ENCODE measurements at places on chromosomes 2 and 18.

GRCh38 chr2:232464544-232464885 is 8.6 kb downstream of the ALPI start:
- DNase-seq, result no peak

- no peak for DNase-seq
Observed at GRCh38 chr2:136916131-136916530, 150.8 kb downstream of the THSD7B start.

DNA sequence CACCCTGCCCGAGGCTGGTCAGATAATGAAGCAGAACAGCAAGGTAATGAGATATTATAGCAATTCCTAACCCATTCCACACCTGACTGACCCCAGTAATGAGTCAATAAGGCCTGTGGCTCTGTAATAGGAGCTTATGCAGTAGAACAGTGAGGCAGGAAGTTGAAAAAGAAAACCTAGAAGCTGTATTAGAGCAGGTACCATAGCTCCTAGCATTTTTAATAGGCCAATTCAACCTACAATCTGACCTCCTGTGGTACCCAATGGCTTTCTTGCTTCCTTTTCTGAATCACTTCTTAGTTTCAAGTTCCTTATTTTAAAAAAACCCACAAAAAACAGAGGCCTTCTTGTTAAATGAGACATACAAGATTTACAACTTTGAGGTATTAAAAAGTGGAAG is 43.6 kb upstream of the MAP2 start:
- no peak for DNase-seq

DNA sequence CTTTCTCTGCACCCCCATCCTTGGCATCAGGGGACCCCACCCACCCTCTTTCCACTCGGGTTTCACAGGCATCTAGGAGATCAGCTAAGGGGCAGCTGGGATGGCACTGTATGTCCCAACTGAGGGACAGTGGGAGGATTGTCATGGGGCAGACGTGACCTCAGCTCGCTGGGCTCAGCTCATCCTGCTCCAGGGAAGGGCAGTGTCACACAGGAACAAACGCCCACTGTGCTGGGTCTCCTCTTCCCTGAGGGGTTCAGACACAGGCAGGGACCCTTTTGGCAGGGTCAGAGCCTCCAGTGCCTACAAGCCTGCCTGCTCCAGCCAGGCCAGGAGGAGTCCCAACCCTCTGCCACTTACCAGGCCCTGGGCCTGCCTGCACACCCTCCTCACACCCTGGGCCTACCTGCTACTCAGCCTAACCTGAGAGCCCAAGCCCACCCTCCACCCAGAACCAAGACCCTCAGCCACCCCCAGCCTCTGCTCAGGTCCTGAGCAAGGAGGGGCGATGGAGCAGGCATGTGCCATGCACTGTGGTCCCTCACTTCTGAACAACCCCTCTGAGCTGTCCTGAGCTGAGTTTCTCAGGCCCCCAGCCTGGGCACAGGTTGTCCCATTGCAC is 68.2 kb downstream of the HS1BP3 start:
- DNase-seq, result no peak

- no peak for DNase-seq
Observed at GRCh38 chr2:107111623-107112022, 225.7 kb upstream of the ST6GAL2 start.

DNA sequence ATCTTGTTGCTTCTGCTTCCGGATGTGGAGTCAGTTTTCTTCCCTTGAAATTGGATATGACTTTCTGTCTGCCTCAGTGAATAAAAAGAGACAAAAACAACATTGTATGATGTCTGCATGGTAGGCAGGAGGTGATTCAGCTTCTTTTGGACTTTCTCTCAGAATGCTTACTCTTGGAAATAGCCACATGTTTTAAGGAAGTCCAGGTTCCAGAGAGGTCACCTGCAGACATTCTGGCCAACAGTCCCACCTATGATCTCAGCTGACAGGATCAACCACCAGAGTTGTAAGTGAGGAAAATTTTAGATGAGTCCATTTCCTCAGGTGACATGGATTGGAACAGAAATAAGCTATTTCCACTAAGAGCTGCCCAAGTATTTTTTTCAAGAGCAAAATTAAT is 508.7 kb upstream of the FAM98A start:
- DNase-seq, result no peak

DNA sequence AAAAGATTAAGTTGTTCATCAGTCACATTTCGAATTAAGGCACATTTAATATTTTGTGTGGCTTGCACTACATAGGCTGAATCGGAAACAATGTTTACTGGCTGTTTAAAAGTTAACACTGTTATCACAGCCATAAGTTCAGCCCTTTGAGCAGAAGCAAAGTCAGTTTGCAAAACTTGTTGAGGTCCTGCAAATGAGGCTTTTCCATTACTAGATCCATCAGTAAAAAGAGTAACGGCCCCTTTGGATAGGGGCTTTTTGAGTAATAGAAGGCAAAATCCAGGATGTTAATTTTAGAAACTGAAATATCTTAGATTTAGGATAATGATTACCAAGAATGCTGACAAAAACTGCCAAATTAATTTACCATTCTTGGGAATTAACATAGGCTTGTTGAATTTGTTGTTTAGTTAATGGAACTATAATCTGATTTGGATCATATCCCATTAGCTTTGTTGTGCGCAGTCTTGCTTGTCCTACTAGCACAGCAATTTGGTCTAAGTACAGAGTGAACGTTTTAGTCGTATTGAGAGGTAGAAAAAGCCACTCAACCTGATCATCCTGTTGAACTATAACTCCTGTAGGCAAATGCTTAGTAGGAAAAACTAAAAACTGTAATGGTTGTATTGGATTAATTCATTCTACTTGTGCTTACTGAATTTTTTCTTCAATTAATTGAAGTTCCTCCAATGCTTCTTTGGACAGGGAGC is 13.9 kb upstream of the SUCLG1 start:
- no peak for DNase-seq

DNA sequence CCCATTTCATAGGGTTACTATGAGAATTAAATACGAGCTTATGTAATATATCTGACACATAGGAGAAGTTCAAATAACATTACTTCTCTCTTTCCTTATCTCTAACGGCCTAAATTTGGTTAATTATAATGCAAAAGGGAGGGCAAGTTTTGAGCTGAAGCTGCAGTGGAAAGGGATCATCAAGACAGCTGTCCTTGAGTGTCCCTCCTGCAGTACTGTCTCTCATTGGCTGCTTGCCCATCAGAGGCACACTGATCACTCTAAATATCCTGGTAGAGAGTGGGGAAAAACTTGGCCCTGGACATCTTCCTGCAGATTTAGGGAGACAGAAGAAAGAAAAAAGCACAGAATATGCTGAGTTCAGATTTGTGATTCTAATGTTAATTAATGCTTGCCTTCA is 186.0 kb downstream of the CAMKMT start:
- no peak for DNase-seq

GRCh38 chr2:69619725-69620124 is 23.8 kb downstream of the AAK1 start:
- DNase-seq, result no peak

- DNase-seq, result no peak
Observed at GRCh38 chr18:55779691-55780585, 191.9 kb upstream of the TCF4 start.

GRCh38 chr2:64202206-64202845 is 58.1 kb upstream of the PELI1 start:
- peak; percentile 23 for DNase-seq

- DNase-seq, result no peak
Observed at GRCh38 chr2:170212625-170213280, 34.8 kb downstream of the MYO3B start.

DNA sequence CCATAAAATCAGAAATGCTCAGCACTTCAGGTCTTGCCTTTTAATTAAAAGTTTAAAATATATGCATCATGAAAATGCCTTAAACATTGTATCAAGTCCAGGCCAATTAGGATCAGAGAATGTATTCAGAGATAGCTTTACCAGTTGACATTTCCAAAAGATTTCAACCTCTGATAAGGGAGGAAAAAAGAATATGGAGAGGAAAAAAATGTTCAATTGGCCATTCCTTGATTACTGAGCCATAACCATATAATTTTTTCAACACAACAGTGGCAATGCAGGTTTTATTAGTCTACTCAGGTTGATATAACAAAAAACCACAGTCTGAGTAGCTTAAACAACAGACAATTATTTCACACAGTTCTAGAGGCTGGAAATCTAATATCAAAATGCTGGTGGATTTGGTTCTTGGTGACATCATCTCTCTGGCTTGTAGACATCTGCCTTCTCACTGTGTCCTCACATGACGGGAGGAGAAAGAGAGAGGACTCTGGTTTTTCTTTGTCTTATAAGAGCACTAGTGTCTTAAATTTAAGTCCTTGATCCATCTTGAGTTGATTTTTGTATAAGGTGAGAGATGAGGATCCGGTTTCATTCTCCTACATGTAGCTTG is 111.9 kb downstream of the IRS1 start:
- DNase-seq, result peak; percentile 32

GRCh38 chr18:34976123-34976522 is 65.1 kb upstream of the MAPRE2 start:
- DNase-seq, result no peak

GRCh38 chr2:74841641-74842040 is 7.7 kb downstream of the HK2 start:
- DNase-seq, result no peak

DNA sequence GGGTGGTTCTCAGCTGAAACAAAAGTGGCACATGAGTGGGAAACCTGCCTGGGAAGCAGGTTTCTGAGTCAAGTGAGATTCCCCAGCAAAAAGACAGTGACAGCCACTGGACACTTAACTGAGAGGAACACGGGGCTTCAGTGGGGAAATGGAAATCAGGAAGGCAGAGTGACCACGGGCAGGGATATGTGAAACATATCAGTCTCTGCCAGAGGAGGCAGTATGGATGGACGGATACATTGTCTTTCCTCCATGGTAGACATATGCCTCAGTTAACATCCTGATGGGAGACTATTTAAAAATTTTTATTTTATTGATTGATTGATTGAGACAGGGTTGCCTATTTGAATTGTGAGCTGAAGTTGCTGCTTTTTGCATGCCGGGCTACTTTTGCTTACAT is 292.1 kb downstream of the NBAS start:
- DNase-seq, result no peak

DNA sequence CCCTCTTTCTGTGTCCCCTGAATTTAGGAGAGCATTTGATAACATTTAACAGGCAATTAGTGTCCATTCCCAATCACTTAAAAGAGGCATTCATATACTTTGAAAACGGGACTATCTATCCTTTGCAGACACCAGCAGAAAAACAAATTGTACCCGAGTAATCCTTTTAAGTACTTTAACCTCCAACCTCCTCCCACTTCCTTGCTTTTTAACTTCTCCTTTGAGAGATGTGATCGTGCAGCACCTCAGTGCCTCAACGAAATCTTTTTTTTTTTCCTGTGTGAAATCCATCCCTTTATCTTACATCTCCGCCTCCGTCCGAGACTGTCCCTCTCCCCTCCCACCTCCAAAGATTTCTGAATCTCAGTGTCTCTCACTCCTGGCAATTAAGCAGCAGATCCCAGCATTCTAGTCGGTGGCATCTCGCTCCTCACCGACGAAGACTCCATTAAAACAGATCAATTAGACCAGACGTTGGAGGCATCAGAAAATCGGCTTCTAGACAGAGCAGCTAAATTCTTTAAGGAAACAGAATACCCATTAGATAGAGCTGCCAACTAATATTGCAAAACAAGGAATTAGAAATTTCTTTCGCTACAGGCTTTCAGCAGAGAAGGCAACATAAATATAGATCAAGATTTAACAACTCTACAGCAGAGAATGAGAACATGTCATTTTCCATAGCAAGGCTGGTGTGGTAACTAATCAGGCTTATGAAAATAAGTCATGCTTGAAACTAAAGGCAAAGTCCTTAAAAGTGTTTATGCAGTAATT is 1.9 kb upstream of the TMEFF2 start:
- no peak for DNase-seq

GRCh38 chr2:4412637-4413187 is 709.3 kb downstream of the DCDC2C start:
- DNase-seq, result no peak

DNA sequence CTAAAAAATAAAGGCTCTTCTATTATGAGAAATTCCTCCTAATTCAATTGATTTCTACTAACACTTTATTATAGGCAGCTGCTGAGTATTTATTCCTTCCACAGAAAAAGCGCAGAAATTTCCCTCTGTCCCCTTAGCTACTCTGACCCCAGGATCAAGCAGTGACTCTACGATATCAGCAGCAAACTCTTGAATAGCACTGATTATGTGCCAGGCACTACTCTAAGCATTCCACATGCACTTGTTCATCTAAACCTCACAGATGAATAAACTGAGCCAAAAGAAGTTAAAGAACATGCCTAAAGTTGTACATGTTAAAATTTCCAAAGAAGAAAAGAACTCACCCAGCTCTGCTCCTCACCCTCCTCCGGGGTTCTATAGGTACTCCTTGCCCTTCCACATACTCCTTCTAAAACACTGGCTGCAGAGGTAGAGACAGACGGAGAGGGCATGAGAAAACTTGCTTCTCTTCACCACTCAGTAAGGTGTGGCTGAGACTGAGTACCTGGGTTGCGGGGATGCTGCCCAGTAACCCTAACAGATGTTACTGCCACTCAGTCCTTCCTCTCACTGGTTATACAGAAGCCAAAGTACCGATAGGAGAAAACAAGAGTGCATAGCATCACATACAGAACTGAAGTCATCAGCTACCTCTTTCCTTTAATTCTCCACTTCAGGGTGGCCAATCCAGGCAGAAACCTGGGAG is 9.9 kb downstream of the C1D start:
- no peak for DNase-seq

GRCh38 chr2:214379227-214379626 is 31.6 kb upstream of the VWC2L start:
- no peak for DNase-seq

DNA sequence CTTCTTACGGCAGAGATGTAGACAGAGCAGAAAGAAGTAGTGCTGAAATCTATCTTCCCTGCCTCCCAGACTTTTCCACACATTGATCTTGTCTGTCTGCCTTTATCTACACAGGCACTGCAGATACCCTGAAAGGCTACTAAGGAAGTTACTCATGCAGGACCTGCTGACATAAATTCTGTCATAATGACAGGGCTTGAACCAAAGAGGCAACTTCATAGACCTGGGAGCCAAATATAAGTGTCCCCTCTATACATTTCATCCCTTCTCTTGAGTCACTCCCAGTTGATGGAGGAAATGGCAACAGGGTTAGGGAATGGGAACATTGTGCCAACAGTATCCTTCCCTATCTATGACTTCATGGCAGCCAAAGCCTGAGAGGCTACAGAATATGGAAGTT is 157.5 kb downstream of the TNS1 start:
- DNase-seq, result no peak

GRCh38 chr2:188993247-188993646 is 19.1 kb downstream of the COL3A1 start:
- DNase-seq, result no peak

- DNase-seq, result no peak
Observed at GRCh38 chr18:64164883-64165282, 16.0 kb upstream of the LINC00305 start.

All from brain microvascular endothelial cell (primary cell).